Bronchial epithelial cell (primary cell): ENCODE measurements at places on chromosomes 1 and 21. TPM values are rescaled to one million over a fixed set of nuclear protein-coding genes. Genes with fewer than 3 reads are reported as not detected.

The FALEC gene
- total RNA-seq, result not detected in 2 replicates

The HTR6 gene
- total RNA-seq, result not detected in 2 replicates

The SEMA4A gene
- 1.8 and 16.9 TPM in 2 replicates for total RNA-seq

The TENT5C gene
- total RNA-seq, result 0.53 and 1.2 TPM in 2 replicates

The CRNN gene
- 6.6 and 55.9 TPM in 2 replicates for total RNA-seq

The CA6 gene
- not detected in 2 replicates for total RNA-seq

The CYB561D1 gene
- total RNA-seq, result 5.0 and 8.1 TPM in 2 replicates

The PRR9 gene
- not detected in 2 replicates for total RNA-seq

The WDR26 gene
- total RNA-seq, result 34.5 and 58.8 TPM in 2 replicates

DNA sequence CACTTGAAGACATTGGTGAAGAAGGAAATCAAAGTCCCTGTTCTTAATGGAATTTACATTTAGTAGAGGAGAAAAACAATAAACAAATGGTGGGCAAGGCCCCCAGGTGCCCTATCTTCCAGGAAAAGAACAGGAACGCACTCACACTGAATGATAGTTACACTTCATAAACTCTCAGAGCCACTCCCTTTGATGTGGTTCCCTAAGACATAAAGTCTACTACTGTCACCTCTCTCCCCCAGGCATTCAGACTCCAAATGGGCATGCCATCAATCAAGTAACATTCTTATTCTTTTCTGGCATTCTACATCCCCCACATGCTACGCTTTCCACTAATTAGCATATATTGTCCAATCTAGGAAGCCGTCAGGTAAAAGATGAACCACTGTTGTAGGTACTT lies 36.6 kb upstream of the PIGC start:
- no peak for DNase-seq

- DNase-seq, result peak; percentile 98
Measured at GRCh38 chr1:152190589-152190988, 31.6 kb upstream of the RPTN start.

DNA sequence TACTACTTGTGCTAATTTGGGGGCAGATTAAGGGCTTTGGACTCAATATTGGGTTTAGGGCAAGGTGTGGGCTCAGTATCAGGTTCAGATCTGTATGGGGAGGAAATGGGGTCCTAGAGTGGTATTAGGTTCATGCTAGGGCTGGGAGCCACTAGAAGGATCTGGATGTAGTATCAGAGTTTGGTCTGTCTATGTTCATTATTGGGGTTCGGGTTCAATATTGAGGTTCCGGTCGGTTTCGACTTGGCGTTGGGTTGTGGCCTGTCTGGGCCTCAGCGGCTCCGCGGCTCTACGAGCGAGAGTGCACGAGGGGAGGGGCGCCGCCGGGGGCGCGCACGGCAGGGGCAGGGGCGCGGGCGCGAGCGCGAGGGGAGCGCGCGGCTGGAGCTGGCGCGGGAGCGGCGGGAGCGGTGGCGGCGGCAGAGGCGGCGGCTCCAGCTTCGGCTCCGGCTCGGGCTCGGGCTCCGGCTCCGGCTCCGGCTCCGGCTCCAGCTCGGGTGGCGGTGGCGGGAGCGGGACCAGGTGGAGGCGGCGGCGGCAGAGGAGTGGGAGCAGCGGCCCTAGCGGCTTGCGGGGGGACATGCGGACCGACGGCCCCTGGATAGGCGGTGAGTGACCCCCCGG lies at the start of gene PTPRF:
Gene PTPRF (plus strand): TSS at position 401 of the 624 bp plus-strand sequence. CDS start 14,193 bp downstream, outside the sequence.
- DNase-seq, result no peak

DNA sequence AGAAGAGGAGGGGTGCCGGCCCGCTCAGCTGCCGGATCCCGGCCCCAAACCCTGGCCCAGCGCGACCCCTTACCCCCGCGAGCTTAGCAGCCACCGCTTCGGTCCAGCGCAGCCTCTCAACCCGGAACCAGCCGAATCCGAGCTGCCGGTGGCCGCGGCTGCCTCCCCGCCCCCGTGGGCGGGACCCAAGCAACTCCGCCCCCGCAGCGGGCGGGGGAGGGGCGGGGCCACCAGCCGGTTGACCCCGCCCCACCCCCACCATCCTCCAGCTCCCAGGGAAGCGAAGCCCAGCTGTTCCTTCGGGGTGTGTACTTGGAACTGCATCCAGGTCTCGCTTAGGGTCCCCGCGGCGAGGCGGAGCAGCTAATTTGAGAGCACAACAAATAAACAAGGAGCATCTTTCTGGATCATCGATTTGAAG lies at the start of gene TRIM62:
Gene TRIM62 (minus strand): TSS at position 123 of the 421 bp plus-strand sequence. CDS start 611 bp downstream, outside the sequence.
- peak; percentile 62 for DNase-seq

DNA sequence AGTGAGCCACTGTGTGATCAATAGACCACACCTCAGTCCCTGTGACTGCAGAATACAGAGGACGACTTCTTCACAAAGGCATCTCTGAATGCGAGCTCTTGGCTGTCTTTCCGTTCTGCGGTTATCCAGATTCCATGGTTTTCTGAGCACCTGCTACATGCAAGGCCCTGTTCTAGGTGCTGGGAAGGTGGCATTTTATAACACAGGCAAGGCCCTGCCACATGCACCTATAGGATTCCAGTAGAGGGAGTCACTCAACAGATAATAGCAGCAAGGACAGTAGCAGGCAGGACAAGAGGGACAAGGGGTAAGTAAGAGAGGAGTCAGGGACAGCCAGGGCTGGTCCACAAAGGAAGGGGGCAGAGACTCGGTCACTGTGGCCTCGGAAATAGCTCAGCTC lies 9.0 kb downstream of the URB1 start:
- no peak for DNase-seq

DNA sequence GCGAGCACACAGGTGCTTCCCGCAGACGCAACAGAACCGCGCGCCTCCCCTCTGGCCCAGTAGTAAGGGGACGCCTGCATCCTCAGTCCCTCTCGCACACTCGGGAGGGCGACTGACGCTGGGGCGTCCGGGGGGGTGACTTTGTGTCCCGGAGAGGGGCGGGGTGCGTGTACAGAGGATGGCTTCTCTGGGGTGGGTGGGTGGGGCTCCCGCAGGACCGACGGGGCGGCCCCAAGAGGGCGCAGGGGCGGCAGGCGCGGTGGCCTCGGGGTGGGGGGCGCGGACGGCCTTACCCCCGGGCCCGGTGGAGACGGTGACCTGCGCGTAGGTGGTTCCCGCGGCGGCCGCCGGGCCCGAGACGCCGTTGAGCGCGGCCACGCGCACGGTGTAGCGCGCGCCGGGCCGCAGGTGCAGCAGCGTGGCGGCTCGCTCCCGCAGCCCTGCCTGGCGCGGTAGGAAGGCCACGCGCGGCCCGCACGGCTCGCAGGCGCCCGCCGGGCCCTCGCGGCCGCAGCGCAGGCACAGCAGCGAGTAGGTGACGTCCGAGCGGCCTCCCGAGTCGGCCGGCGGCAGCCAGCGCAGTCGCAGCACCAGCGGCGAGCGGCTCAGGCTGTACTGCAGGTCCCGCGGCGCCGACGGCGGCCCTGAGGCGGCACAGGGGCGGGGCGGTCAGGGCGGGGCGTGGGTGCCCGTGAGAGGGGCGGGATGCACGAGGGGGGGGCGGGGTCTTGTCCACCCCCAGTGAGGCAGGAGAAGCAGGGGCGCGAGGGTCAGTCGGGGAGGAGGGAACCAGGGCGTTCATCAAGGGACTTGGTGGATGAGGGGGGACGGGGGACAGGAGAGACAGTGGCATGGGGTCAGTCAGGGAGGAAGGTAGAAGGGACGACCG lies 12.1 kb downstream of the EPHA10 start:
- DNase-seq, result no peak

- peak; percentile 85 for DNase-seq
Measured at GRCh38 chr1:93822730-93823425, 56.1 kb downstream of the DNTTIP2 start.

GRCh38 chr1:240497908-240498307 lies 114.0 kb downstream of the GREM2 start:
- no peak for DNase-seq

DNA sequence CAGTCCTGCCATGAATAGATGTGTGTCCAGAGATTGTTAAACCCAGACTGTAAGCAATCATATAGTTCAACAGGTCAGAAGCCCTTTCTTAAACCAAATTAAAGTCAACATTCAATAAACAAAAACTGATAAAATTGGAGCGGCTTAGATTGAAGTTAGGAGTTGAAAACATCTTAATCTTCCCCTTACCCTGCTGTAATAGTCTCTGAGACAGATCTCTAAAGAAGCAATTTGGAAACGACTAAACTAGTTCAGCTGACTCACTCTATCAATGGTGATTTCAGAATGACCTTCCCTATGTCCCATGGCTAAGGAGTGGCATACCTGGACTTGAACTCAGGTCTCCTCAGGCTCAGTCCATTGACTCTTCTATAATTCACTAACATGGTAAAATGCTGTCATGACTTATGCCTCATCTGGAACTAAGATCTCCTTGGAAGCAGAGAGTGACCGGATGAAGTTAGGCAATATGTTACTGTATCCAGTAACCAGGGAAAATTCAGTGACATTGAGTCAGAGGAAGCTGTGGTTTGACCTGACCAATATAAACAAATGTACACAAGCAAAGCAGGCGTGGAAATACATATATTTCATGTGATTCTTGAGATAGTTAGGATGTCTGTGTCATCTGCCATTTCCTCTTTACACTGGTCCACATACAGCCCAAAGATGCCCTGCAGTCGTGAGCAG lies 30.1 kb downstream of the SGIP1 start:
- peak; percentile 100 for DNase-seq

- DNase-seq, result no peak
Measured at GRCh38 chr1:20187103-20187812, 940 bp upstream of the PLA2G2C start.

DNA sequence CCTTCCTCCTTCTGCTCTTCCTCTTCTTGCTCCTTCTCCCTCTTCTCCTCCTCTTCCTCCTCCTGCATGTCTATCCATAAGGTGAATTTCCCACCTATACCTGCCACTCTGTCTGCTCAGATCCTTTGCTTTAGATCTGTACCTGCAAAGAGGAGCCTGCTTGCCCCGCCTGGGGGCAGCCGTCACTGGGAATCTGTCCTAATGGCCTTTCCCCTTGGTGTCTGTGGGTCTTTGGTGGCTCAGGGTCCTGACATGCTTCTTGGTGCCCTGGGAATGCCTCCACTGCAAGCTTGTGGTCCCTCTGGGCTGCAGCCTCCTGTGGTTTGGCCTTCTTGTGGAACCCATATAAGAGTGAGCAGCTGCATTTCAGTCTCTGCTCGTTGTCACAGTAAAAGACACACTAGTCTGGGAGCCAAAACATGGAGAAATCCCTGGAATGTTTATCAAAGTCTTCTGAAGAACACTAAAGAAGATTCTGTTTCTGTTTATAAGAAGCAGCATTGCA lies 79.5 kb upstream of the CSF3R start:
- no peak for DNase-seq

DNA sequence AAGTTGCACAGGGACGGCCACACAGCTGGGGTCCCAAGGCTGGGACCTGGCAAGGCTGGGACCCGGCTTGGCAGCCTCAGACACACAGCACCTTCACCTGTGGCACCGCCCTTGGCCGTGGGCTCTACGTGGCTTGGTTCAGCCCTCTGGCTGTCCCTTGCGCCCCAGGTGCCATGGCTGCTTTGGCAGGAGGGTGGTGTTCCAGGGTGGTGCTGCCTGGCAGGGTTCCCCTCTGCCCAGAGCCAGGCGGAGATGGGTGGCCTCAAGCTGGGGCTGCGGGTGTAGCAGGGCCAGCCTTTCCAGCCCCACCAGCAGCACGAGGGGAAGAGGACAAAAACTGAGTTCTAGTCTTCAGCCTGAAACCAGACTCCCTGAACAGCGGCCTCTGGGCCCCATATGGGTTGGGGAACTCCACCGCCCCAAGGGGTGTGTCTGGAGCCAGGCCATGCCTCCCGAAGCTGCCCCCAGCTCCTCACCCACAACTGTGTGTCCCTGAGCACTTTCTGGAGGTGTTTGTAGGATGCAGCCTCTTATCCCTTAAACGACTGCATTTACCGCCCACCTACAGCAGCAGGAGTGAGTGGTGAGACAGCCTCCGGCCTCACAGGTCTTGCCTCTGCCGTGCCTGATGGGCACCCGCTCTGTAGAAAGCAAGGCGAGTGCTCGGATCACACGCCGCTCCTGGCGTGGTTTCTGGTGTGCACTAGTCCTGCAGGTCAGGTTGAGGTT lies 92.3 kb downstream of the PDE9A start:
- DNase-seq, result no peak

DNA sequence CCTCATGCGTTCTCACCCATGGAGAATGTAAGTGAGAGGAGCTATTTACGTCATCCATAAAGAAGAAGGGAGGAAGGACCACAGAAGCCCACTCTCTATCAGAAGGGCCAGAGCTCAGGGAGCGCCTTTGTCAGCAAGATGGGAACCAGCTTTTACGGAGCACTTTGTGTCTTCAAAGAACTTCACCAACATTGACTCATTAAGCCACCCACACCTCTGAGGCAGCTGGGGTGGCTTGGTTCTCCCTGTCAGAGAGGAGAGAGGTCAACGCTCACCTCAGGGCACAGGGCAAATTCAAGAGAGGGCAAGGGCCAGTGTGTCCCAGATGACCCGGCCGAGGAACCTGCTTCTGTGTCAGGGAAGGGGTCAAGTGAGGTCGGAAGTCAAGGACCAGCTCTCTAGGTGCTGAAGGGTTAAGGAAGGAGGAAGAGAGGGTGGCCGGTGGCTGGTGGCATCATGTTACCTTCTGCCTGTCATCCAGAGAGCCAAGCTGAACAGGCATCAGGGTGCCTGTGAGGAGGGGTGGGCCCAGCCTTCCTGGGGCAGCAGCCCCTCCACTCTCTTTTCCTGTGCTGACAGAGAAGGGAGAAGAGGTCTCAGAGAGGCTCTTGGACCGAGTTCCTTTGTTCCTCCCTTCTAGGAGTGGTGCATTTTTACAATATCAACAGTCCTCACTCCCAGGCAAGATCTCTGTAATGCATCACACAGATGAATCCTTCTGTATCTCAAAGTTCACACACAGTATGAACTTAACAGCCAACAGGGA lies 109.0 kb downstream of the ETS2 start:
- DNase-seq, result peak; percentile 63

DNA sequence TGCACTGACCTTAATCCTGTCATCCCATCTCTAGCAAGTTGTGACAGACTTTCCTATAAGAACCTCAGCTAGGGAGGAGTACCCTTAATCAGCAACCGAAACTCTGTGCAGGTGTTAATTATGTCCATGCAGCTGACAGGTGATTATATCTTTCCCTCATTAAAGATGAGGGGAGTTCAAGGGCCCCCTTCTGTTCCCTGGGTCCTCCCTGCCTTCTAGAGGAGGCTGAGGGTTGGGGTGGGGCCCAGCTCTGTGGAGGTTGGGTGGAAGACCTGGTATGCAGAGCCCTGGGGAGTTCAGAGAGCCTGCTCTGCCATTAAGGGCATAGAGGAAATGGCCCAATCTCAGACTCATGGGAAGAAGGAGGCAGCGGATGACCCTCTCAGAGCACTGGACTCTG lies 35.6 kb upstream of the CRNN start:
- DNase-seq, result no peak

DNA sequence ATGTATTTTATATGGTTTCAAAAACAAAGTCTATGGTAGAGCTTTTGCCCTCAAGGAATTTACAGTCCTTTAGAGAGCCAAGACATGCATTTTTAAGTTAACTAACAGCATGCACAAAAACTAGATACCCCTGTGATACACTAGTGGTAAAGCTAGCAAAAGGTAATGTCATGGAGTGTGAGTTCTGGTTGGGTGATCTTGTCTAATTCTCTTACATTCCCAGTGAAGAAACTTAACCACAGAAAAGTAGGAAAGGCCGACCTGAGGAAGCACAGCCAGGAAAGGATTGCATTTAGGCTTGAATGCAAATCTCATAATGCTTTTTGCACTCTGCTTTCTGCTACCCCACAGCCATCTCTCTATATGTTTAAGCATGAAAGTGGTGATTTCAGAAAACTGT lies 202.2 kb downstream of the ROR1 start:
- no peak for DNase-seq

- DNase-seq, result no peak
Measured at GRCh38 chr1:221083902-221084301, 204.7 kb downstream of the HLX start.

- no peak for DNase-seq
Measured at GRCh38 chr1:211355873-211356272, 29.2 kb downstream of the TRAF5 start.

- no peak for DNase-seq
Measured at GRCh38 chr1:210631399-210631798, 302.7 kb downstream of the HHAT start.
